ENCODE measurements at places on chromosomes 1 and 21. TPM values are rescaled to one million over a fixed set of nuclear protein-coding genes. Genes with fewer than 3 reads are reported as not detected.

- DNase-seq = peak; percentile 67
Observed at GRCh38 chr1:154405747-154406571, 816 bp downstream of the IL6R start.

The OR2L5 gene
- not detected for total RNA-seq

DNA sequence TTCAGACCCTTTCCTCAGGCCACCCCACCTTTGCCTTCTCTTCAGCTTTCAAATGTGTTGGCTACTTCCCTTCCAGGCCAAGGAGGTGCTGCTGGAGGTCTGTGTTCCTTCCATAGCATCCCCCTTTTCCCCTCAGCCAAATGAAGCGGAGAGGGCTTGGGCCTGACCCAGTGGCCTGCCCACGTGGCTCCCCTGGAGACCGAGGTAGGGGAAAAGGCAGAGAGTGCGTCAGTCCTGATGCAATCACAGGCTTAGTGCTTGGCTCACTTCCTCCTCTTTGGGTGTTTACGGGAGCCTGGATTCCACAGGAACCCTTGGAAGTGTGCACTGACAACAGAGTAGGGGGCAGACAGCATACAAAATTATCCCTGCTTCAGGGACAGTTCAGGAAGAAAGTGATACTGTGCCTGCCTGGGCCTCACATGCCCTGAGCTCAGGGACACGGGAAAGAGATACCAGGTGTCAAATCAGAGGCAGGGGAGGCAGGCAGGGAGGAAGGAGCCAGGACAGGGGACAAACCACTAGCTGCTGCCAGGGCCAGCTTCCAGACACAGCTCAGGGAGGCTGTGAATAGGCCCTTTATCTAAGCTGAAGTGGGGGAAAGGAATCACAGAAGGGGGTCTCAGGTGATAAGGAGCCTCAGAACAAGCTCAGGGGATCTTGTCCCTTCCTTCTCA, 16.6 kb upstream of the PTP4A2 start:
- peak; percentile 92 for DNase-seq

DNA sequence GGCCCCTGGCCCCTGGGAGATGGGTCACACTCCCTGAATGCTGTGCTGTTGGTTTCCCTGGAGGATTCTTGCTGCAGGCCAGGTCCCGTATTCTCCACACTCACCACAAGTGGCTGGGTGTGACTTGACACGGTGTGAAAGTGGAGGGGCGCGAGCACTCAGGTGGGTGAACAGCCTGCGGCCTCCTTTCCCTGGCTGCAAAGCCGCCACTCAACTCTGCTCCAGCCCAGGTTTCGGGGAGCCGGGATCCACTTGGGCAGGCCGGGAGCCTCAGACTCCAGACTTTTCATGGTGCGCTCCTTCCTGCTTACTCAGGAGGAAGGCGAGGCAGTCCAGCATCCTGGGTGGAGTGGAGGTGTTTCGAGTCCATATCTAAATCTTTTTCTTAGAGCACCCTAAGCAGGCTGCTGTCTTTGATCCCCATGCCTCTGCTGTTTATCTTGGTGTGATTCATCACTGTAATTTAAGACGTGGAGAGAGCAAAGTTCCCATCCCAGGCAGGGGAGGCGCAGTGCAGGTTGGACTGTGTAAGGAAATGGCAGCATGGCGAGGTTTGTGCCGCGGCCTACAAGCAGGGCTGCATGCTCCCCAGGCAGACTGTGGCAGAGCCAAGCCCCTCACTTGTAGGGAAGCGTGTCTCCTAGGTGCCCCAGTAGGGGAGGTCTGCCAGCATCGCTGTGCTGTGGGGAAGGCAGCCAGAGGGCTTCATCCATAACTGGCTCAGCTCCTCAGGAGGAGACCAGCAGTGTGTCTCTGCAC, 29.6 kb downstream of the VANGL1 start:
- peak; percentile 95 for DNase-seq

The HSD3B2 gene
- total RNA-seq = not detected

The CCDC30 gene
- total RNA-seq = 0.77 TPM

DNA sequence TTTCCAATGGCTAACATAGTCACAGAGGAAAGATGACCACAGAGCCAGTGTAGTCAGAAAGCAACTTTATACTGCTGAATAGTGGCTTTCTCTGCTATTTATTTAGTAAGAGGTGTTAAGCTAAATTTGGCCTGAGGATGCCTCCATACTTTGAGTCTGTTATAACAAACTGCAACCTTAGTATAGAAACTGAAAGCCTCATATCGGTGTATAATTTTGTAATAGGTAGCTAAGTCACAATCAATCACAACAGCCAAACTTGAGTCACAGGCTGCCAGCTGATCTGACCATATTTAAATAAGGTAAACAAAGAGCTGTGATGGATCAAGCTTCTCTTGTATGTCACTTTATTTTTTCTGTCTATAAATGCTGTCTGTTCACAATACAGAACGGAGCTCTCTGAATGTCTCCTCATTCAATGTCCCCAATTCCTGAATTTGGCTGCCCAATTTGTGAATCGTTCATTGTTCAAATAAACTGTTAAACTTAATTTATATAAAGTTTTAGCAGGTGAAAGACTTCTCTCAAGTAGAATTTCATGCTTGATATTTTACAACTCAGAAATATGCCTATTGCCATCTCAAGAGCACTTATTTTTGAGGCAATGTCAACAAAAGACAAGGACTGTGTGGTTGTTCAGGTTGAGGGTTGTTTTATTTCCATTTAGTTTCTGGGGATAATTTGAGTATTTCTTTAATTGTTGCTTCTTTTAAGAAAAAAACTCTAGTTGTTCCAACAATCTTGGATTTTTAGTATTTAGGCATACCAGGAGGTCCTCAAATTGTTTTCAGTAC, 339.7 kb upstream of the B3GALT2 start:
- no peak for DNase-seq

DNA sequence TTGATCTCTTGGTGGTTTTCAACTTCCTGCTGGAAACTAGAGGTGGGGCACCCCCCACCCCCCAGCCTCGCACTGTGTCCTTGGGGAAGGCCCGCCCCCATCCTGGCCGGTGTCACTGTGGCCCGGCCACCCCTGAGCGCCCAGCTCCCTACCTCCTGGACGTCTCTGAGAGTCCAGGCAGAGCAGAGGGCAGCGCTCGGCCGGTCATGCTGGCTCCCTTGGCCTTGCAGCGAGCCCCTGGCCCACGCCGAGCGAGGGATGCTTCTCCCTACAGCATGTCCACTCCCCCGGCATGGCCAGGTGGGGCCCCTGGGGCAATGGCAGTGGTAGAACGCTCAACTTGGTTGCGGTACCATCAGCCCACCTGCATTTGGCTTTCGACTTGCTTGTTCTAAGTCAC, 28.7 kb upstream of the TRAPPC10 start:
- DNase-seq = no peak

GRCh38 chr1:201318504-201319340, 35.4 kb downstream of the PKP1 start:
- peak; percentile 48 for DNase-seq

The NPHS2 gene
- not detected for total RNA-seq
